GM03348 (cell line): ENCODE measurements at places on chromosomes 7 and 10.

GRCh38 chr7:142968229-142968628 lies 6.1 kb upstream of the KEL start:
- DNase-seq = no peak

DNA sequence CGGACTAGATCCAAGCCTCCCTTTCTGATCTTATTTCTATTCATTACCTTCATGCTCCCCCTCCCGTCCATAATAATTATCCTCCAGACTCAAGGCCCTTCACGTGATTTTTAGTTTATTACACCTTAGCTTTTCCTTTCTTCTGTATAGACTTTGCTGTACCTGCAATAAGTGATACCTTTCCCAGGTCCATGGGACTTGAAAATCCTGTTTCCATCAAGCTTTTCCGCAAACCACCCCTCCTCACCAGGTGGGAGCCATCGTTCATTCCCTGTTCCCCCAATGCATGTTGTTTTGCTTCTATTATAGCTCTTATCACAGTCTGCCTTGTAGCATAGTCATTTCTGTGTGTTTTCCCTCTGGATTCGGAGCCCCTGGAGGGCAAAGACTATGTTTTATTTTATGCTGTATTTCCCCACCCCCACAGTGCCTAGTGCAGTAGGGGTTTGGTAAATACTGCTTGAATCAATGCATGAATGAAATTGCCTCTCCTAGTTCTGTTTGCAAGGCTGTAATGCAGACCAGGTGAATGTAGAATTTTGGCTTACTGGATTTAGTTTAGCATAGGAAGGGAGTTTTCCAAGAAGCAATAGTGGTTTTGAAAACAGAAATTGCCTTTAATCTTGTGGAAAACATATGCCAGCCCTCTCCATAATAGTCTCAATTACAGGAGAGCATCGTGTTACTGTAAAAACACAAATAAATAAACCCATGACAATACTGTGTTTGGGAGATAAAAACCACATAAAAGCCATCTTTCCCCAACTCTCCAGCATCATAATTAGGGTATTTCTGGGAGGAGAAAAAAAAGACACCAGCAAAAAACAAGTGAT lies 213.4 kb downstream of the AUTS2 start:
- no peak for DNase-seq

DNA sequence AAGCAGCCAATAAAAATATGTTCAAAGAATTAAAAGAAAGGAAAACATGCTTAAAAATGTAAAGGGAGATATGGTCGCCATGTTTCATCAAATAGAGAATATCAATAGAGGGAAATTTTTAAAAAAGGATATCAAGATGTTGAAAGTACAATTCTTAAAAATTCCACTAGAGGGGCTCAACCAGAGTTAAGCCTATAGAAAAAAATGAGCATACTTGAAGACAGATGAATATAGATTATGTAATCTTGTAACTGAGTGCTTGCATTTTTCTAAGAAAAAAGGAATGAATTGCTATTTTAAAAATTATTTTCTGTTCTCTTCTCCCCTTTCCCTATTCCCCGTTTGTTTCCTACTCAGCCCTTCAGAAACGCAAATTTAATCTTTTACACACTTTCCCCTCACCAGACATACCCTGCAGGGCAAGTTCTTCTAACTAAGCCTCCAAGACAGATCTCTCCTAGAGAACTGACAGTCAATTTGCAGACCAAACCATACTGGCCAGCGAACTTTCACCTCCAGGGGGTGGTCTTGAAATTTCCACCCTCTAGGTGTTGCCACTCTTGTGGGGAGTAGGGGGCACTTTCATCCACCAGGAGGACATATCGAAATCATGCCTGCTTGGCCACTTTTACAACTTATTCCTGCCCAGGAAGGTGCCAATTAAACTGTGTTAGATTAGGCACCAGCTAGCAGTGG lies 67.7 kb downstream of the NSUN6 start:
- no peak for DNase-seq

DNA sequence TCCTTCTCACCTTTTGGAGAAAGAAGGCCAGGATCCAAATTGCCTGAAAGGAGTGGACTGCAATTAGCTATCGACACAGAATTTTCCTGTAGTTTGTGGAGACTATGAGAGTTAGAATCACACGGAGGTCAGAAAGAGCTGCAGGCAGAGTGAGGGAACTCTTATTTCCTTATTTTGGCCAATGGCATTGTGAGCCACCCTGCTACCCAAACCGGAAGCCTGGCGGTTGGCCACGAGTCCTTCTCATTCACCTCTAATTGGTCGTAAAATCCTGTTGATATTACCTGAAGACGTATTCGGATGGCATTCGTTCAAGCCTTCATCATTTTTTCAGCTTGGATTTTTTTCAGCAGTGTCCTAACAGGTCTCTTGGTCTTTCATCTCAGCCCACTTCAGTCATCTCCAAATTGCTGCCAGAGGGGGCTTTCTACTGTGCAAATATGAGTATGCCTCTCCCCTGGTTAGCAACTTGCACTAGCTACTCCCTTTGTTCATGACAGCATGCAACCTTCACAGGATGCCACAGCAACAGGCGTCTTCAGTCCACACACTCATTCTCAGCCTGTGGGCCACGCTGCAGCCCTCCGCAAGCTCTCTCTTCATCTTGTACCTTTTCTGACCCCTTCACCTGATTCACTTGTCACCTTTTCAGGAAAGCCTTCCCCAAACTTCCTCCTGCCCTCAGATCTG lies 66.9 kb downstream of the GATA3 start:
- DNase-seq = no peak

DNA sequence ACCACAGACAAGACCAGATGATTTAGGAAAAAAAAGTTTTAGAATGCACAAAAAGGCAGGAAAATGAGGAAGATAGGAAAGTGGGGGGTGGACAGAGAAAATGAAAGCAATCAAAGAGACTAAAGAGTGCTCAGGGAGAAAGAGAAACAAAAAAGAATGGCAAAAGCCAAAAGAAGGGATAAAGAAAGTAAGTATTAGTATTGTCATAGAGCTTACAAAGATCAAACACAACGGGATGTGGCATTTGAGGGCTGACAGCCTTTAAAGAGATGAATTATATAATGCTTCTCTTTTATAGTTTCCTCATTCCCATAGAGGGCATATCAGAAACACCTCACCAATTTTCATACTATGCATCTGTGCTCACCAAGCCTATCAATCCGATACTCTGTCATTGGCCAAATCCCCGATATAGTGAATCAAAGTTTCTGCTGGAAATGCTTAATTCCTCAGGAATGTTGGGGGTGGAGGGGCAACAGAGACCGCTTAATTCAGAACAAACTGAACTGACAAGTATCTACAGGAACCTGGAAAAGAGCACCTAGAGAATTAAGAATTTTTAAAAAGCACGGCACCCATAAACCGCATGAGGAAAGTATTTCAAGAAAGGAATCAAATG lies 2.7 kb downstream of the COG5 start:
- peak; percentile 19 for DNase-seq

- DNase-seq = no peak
These were observed 211.1 kb downstream of the HDAC9 start for GRCh38 chr7:18706670-18707069.

DNA sequence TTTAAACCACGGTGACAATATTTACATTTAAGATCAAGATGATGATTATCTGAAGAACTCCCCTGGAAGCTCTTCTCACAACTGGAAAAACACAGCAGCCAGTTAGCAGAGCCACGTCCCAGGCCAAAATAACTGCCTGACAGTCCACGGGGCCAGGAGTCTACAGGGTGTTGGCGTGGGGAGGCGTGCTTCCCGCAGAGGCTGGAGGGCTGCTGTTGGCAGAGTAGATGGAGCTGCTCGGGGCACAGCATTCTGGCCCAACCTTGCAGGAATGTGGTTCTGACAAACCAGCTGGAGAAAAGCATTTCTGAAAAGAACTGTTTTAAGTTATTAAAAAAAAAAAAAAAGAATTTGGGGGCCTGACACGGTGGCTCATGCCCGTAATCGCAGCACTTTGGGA lies 177.9 kb downstream of the EBF3 start:
- no peak for DNase-seq

GRCh38 chr7:128815289-128815942 lies 14.8 kb upstream of the FLNC start:
- DNase-seq = no peak

- DNase-seq = no peak
These were observed 189.8 kb upstream of the PRKCQ start for GRCh38 chr10:6769704-6770417.

DNA sequence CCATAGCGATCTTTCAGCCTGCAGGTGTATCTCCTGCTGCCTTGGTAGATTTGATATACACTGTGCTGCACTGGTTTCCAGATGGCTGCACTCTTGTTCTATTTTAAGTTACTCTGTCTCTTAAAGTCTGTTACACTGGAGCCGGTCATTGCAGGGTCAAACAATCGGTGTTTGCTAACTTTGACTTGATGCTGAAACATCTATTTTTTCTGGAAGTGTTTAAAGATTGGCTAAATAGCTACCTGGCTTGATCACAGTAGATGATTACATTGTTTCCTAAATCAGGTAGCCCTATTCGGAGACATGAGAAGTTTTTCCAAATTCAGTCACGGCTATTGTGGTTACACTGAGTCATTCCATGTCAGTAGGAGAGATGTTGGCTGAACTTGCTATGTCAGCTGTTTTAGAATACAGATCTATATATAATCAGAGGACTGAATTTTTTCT lies 574.8 kb downstream of the ETV1 start:
- DNase-seq = peak; percentile 2
